ENCODE measurements at places on chromosomes 7 and 10. TPM values are rescaled to one million over a fixed set of nuclear protein-coding genes. Genes with fewer than 3 reads are reported as not detected.

Gene SEPTIN7
- total RNA-seq: 191 TPM

- H3K4me3 ChIP-seq: no peak overlapping the region
- no peak for DNase-seq
- H3K27me3 ChIP-seq: no peaks in the 10 kb centered on the region
- H3K27ac ChIP-seq: no peak overlapping the region
- no peaks in the 10 kb centered on the region for H3K4me1 ChIP-seq
Measured at GRCh38 chr7:144892761-144893160, 56.9 kb upstream of the TPK1 start.

DNA sequence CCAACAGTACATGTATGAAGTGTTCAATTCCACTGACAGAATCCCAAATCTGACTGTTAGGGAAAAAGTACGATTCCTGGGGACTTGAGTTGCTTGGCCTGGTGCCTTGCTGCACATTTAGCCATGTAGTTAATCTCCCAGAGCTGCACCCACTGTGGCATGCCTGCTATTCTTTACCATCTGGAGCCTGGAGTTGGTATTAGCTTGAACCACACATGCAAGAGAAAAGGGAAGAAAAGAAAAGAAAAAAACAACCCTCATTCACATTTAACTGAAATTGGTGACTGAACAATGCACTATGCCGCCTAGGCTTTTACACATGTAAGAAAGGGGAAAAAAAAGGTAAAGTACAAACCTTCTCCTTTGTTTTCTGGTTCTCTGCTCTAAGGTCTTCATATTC, 26.1 kb downstream of the SHTN1 start:
- no peaks in the 10 kb centered on the region for H3K36me3 ChIP-seq
- H3K4me3 ChIP-seq: no peak overlapping the region
- peaks cover 3% of the 10 kb centered on the region for H3K27me3 ChIP-seq
- H3K4me1 ChIP-seq: no peaks in the 10 kb centered on the region
- no peak overlapping the region for H3K27ac ChIP-seq
- DNase-seq: no peak

Gene POLR2J
- total RNA-seq: 38.2 TPM

Measured in T-cell (primary cell).